Activated naive CD4-positive, alpha-beta T cell treated with Interleukin-2 at 50 U/mL for 16 hours (primary cell): ENCODE measurements at places on chromosomes 1 and 21.
A peak's percentile ranks its signal among the peaks of the same experiment; 100 is the strongest.

DNA sequence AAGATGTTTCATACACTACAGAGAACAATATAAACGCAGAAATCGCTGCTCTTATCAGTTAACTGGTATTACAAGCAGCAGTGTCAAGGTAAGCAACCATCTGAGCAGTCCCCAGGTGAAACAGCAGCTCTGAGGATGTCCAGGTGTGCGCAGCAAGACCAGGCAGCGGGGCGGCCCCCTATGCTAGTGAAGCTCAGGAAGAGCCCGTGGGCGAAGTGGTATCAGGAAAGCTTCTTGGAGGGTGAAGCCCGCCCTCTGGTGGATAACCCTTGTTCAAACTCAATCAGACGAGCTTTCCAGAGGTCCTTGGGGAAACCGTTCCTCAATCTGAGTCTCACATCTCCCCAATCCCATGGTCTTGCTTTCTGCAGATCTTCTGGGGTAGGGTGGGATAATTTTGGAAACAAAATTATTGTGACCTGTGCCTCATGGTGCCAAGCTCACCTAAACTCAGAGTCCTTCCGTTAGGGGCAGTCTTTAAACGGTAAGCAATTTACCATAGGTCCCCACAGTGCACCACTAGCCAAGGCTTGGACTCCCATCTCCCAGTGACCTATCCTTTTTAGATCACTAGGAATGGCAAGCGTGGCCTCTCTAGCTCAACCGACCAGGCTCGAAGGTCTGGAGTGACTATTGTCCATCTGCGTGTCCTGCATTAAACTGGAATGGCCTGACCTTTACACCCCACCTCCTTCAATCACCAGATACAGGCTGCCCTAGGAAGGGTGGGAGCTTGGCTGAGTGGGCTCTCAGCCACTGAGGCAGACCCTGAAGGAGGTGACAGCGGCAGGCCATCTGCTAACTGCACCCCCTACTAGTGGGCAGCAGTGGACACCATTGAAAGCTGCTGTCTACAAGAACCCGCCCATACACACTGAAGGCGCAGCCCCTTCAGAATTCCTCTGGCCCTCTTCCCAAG, 13.6 kb upstream of the FAM110D start:
- peak; percentile 70 for DNase-seq

- DNase-seq: no peak
Observed at GRCh38 chr1:169858467-169858866, 35.2 kb downstream of the SCYL3 start.

DNA sequence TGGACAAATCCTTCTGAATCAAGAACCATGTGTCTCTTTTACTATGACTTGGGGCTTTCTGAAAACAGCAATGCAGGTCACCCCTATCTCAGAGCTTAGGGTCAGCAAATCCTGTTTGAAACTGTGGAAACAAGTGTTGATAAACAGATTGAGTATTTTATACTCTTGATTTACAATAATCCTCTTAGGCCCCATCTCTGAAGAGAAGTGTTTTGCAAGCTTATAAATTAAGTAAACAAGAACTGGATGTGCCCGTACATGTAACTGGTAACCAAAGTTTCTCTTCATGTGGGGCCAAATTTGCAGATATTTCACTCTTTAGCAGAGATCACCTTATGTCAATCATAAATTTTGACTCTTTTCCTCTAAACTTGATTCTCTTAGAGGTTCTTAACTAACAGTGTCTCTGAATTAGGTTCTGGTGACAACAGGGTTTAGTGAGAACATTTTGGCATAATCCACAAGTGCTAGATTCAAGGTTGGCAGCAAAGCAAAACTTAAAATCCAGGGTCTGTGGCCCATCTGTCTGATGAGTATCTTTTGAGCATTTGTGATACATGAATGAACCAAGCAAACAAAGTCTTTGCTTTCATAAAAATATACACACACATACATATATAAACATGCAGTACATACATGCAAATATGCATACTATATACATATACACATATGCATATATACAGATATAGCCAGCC, 183.0 kb upstream of the HOOK1 start:
- no peak for DNase-seq

DNA sequence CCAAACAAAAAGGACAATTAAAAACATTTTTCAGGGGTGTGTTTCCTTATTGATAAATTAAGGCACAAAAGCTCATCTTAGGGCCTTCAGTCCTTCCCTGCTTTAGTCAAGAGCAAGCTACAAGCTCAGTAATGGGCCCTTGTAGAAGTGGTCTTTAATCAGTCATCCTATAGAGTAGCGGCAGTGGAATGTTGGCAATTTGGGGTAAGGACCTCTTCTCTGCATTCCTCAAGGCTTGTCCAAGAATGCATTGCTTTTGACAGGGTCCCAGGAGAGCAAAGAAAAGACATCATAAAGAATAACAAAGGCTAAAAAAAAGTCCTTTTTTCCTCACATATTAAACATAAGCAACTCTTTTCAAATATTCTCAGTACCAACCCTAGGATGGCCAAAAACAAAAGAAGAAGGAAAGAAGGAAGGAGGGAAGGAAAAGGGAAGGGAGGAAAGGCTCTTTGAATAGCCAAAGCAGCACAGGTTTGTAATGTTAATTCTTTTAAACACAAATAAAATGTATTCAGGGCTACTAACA, 27.3 kb upstream of the CAMK1G start:
- no peak for DNase-seq

- DNase-seq: no peak
Observed at GRCh38 chr1:150999051-150999674, 7.5 kb downstream of the MINDY1 start.

DNA sequence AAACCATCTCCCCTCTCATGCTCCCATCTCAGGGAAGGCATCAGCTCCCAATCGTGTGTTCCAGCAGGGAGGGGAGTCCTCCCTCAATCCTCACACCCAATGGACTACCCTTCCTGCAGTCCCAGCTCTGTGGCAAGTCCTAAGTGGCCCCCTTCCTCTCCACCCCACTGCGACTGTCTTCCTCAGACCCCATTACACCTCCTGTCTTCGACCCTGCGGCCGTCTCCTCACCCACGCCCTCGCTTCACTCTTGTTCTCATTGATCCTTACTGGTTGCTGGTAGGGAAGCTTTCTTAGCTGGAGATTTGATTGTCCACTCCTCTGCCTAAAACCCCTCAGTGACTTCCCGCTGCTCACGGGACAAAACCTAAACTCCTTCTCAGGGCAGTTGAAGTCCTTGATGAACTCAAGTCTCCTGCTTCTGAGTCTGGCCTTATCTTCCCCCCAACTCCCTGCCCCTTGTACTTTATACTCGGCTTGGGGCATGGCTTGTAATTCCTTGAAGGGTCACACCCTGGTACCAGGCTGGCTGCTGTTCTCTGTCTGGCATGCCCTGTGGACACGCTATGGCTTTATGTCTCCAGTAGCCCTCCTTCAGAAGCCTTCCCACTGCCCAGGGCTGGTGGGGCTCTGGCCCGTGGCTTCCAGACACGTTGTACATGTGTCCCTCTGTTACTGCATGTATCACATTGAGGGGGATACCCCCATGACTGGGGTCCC, 2.3 kb upstream of the EPS8L3 start:
- DNase-seq: no peak
